Gastrocnemius medialis (tissue), 4 donors: ENCODE measurements at places on chromosomes 1 and 21. TPM values are rescaled to one million over a fixed set of nuclear protein-coding genes. Genes with fewer than 3 reads are reported as not detected.

DNA sequence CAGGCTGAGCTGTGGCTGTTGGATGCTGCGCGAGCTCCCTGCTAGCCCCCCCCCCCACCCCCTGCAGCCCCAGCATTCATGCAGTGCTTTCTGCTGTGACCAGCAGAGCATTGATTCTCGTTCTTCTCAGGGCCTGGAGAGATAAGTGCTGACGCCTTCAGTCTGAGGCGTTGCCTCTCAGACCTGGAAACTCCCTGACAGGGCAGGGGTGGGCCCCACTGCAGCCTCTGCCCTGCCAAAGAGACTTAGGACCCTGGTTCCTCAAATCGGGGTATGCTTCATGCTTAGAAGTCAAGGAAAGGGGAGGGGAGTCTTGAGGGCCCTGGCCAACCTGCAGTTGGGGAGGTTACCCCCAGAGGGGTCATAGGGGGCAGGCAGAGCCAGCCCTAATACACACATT is 38.5 kb downstream of the PTPRF start:
- DNase-seq: no peak

GRCh38 chr1:214861615-214862014 is 220.9 kb upstream of the KCNK2 start:
- DNase-seq: no peak

DNA sequence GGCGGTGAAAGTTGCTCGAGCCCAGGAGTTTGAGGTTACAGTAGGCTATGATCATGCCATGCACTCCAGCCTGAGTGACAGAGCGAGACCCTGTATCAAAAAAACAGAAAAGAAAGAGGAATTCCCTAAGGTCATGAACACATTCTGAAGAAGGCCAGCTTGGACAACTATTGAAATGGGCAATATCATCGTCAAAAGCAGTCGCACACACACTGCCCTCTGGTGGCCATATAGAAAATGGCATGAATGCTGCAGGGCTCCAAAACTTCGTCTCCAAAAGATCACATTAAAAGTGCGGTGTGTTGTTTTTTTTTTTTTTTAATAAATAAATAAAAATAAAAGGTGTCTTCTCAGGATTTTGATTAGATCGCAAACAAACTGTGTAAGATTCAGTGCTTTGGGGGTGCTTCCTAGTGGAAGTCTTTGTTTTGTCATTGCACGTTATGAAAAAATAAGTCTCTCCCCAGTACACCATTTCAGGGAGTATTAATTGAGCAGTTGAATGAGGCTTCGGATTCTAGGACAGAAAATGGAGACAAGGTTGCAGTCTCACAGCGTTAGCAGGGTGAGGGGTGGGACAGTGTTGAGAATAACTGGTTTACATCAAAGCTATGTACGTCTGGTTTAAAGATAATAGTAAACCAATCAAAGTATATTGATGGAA is 87.5 kb upstream of the FMN2 start:
- no peak for DNase-seq

- no peak for DNase-seq
These were observed 4.9 kb downstream of the KLHL21 start for GRCh38 chr1:6597777-6598131.

The THEM4 gene
- total RNA-seq: 10.0 TPM

The LCE1C gene
- total RNA-seq: not detected

The SPRR1B gene
- not detected for total RNA-seq
